Right renal pelvis (tissue), 4 donors: ENCODE measurements at places on chromosomes 6 and 20. TPM values are rescaled to one million over a fixed set of nuclear protein-coding genes. Genes with fewer than 3 reads are reported as not detected.

DNA sequence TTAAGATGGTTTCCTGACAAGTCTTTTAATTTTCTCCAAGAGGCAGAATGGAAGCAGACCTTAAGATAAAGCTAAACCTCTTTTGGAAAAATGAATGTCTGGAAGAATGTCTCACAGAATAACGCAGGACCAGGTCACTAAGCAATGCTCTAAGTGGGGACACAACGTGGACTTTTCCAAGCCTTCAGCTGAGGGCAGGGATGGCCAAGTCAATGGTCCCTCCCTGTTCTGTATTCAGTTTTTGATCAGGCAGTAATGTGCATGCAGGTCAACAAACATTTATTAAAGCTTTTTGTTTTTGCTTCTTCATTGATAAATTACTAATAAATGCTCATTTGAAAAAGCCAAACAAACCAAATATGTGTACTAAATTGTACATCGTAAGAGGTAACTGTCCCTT, 2.0 kb upstream of the RNF182 start:
- DNase-seq = no peak

STX11 gene
- 1.3 TPM for polyA plus RNA-seq

DNA sequence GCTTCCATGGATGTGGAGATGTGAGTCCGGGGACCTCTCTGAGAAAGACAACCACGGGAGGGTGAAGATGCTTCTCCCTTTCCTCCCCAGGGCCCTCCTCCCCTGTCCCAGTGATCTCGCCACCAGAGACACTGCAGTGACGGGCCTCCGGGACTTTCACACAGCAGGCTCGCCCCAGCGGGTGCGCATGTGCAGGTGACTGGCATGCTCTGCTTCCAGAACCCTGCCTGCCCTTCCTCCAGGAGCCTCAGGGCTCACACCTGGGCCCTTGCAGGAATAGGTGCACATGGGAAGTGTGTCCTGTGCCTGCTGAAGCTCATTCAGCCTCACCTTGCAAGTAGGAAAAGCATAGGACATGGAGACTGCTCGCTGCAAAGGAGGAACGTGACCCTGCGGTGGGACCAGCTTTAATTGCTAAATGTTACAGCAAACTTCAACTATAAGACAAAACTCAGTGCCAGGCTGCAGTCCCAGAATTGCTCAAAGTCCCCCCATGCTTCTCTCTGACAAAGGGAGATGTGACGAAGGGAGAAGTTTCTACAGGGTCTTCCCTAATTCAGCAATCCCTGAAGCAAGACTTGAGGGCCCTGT, 19.2 kb downstream of the CST8 start:
- no peak for DNase-seq

ID4 gene
- 169 TPM for polyA plus RNA-seq

NKX2-4 gene
- polyA plus RNA-seq = not detected

MCM8 gene
- 14.6 TPM for polyA plus RNA-seq

GRM1 gene
- polyA plus RNA-seq = 0.20 TPM
